ENCODE measurements at places on chromosomes 2 and 18. TPM values are rescaled to one million over a fixed set of nuclear protein-coding genes. Genes with fewer than 3 reads are reported as not detected.
A peak's percentile ranks its signal among the peaks of the same experiment; 100 is the strongest.

Gene PCARE
- total RNA-seq = not detected

DNA sequence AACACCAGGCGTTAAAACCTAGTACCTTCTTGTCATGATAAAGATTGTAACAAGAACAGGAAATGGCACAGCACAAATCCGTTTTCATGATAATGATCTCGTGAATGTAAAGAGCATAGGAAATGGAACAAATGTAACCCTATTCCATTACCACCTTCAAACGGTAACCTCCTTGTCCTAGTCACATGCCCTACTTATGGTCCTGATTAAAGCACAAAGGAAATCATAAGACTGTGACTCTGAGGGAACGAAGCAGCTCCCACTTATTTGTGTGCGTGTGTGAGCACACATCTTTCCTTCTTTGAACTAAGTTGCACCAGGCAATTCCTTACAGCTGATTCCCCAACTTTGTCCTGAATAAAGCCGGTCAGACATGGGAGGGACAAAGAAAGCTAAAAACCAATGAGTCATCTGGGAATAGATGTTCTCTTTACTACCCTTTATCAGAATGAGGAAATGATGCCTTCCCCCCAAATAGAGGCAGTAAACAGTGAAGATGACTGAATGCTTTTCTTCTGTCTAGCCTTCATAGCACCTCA is 192.6 kb downstream of the IKZF2 start:
- DNase-seq = no peak

GRCh38 chr18:8942021-8942908 is 160.2 kb upstream of the NDUFV2 start:
- no peak for DNase-seq

DNA sequence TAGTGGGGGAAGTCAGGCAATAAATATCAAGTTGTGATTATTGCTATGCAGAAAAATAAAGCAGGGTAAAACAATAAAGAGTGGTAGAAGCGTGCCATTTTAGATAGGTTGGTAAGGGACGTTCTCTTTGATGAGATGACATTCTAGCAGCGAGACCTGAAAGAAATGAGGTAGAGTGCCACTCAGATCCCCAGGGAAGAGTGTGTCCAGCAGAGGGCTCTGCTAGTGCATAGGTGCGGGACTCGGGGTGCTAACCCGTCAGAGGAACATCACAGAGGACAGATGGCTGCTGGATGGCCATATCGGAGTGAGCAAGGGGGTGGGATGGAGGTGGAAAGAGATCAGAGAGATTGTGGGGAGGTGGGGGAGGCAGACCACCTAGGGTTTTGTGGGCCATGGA is 16.3 kb upstream of the GTF2A1L start:
- no peak for DNase-seq

GRCh38 chr2:7071916-7072556 is 154.8 kb downstream of the RNF144A start:
- DNase-seq = no peak

DNA sequence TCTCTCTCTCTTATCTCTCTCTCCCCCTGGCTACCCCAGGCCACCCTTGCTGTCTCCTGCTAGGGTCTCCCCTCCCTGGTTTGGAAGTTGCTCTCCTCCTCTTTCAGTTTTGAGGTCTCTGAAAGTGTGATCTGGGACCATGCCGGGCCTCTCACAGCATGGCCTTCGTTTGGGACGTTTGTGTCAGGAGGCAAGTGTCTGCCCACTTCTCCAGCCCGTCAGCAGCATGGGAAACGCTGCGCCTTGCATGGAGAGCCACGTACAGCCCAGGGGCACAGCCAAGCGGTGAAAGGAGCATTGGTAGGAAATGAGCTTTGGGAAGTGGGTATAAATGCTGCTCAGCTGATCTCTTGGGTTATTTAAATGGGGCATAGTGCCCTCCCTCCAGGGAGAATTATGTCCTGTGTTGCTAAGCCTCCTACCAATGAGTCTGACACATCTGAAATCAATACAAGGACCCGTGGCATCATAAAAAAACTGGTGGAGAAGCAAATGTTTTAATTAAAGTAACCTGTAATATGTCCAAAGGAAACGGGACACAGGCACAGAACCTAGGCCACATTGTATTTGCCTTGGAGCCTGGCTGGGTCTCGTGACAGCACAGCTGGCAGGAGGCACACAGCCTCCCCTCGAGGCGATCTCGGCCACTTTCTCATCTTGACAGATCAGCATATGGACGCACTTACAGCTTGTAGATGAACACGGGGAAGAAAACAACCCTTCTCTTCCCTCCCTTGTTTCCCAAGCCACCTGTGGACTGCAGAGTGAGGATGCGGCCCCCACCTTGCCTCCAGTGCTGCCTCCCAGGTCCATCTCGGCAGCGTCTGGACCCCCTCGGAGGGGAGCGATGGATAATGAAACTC is 72.7 kb downstream of the SH3RF3 start:
- DNase-seq = no peak

DNA sequence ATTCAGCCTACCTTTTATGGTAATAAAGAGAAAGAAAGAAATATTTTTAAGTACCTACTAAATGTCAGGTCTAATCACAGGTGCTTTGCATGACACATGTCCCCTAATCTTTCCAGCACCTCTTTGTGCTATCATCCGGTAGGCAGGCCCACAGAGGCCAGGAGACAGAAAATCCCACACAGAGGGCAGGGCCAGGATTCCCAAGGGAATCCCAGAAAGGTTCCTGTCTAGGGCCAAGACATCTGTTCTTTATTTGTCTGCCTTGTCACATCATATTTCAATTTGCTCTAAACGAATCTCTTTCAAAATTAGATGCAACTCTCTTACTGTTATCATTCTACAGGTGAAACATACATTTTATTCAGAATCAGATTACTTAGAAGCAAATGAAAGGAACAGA is 676.1 kb upstream of the GYPC start:
- no peak for DNase-seq

- DNase-seq = no peak
These were observed 114.4 kb upstream of the NOL4 start for GRCh38 chr18:34339155-34339554.

Gene FBXO36
- 1.0 TPM for total RNA-seq

GRCh38 chr2:96470636-96471035 is 34.5 kb downstream of the NEURL3 start:
- peak; percentile 52 for DNase-seq

DNA sequence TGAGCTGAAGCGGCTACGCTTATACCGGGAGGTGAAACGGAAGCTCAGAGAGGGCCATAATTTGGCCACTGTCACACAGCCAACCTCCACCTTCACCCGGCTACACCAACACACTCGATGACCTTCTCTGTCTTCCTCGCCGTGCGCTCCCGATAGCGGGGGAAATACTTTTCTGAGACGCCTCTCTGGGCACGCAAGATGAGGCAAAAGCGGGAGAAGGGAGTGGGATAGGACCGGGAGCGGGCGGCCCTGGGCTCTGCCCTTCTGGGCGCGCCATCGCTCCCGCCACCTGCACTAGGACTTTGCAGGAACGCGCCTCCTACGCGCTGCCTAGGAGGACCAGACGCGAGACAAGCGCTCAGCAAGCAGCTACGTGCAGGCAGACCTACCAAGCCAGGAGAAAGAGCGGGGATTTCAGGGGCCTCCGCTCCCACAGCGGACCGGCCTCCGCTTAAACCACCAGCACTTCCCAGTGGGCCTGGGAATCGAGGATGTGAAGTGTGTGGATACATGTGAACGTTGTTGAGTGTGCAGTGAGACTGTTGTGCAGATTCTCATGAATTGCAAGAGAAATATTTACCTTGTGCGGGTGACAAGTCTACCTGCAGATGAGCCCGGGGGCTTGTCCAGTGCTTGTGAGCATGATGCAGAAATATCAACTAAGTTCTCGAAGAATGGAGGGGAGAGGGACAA is 11.4 kb downstream of the SIX3 start:
- no peak for DNase-seq

GRCh38 chr2:172231508-172231907 is 128.8 kb upstream of the DLX2 start:
- DNase-seq = no peak

Gene TNFAIP6
- not detected for total RNA-seq

DNA sequence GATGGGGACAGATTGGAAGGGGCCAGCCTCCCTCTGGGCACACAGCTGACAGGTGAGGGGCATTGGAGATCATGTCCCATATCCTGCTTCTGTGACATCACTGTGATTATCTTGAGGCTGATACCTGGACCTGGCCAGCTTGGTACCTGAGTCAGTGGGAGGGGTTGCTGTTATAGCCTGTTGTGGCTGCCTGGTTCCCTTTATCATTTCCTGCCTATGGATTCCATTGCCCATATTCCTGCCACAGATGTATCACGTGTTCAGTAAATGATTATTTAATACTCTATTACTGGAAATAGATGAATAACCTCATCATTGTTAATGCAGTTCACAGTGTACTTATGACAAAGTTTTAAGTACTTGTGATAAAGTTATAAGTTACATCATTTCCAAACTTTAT is 7.8 kb upstream of the SCYGR1 start:
- DNase-seq = no peak

Gene PELI1
- total RNA-seq = 21.9 TPM

Gene TFPI
- not detected for total RNA-seq

Gene LRRTM1
- not detected for total RNA-seq

DNA sequence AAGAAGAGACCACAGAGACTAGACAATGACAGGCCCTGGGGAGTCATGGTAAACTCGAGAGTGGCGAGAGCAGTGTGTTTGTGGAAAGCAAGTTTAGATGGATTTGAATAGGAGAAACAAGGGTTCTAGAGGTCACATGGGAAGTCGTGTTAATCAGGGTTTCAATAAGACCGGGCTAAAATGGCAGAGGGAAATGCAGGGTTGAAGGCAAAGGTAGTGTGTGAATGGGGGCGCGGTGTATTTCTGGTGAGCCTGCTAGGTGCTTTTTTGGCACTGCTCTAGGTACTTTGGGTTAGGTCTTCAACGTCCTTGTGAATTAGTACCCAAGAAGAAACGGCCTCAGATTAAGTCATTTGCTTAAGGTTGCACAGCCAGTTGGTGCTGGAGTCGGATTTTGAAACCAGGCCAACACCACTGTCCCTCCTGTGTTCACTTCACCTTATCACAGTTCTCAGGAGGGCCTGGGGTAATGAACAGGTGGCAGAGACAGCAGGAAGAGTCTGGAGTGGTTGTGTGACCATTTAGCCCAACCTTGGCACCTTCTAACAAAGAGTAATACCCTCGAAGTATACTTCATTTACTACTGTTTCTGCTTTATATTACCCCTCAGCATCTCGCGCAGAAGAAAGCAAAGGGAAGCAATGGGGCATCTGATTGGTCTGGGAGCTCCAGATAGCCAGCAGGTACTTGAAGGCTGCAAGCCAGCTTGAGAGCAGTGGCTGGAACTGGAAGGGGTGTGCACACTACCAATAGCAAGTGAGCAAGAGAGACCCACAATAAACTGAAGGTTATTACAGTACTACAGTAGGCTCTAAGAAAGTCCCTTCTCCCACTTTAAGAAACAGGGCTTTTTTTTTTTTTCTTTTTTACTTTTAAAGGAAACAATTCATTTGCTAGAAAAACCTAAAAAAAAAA is 33.4 kb upstream of the GAREM2 start:
- no peak for DNase-seq

Gene SLC35G4
- not detected for total RNA-seq

DNA sequence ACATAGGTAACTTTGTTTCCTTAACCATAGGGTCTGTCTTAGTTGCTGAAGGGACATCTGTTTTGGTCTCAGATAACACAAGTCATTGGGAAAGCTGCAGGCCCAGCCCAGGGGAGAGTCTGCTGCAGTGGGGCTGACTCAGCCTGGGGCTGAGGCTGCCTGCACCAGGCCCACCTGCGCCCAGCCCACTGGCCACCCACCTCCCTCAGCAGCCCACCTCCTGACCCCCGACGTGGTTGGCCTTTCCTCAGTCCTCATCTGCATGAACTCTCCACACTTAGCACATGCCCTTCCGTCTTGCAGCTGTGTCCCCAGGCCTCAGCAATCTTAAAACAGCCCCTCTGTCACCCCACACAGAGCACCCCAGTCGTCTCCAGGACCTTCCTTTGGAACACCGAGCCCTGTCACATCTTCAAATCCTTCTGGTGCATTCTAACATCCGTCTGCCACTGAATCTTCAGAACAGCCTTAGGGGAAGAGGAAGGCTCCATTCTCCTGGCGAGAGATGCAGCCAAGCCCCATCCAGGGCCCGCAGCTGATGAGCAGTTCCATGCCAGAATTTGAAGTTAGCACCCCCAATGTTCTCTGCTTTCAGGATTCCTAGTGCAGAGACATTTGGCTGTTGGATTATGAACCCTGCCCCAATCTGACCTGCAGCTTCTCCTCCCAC is 231.4 kb downstream of the SEPTIN10 start:
- no peak for DNase-seq

- peak; percentile 72 for DNase-seq
These were observed 48.8 kb upstream of the LPIN2 start for GRCh38 chr18:3061581-3062312.

GRCh38 chr2:150587547-150588505 is 100.4 kb upstream of the RND3 start:
- DNase-seq = no peak

- no peak for DNase-seq
These were observed 558.4 kb upstream of the ID2 start for GRCh38 chr2:8123464-8123863.

DNA sequence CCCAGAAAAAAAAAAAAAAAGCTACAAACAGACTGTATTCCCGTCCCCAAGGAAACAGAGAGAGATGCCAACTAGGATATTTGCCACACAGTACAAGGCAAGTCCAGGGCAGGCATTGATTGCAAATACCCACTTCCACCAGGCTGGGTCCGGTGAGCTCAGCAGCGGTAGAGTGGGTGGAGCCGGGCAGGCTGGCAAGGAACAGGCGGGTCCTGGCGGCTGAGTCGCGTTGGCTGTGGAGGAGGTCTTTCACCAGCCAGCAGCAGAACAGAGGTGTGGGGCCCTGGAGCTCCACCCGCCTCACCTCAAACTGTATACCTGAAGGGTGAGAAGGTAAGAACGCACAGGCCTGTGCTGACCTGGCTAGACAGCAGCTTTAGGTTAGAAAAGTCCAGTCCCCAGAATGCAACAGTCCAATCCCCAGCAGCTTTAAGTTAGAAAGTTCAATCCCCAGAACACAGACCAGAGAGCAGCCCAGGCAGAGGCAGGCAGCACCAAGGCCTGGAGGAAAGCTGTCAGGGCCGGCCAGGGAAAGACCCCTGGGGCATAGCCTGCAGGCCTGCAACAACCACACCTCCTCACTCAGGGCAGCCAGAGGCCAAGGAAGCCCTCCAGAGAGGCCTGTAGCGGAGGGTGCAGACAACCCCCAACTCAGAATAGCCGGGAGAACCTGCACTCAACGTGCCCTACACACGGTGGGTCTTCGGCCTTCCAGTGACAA is 21.9 kb upstream of the MTERF4 start:
- DNase-seq = no peak

All from activated CD8-positive, alpha-beta T cell treated with anti-CD3 and anti-CD28 coated beads, Interleukin-2, amount 10 ng/mL, durations not matched to agents 7 days and 5 days (primary cell).